Neural crest cell (in vitro differentiated cells): ENCODE measurements at places on chromosomes 7 and 10. TPM values are rescaled to one million over a fixed set of nuclear protein-coding genes. Genes with fewer than 3 reads are reported as not detected.

DNA sequence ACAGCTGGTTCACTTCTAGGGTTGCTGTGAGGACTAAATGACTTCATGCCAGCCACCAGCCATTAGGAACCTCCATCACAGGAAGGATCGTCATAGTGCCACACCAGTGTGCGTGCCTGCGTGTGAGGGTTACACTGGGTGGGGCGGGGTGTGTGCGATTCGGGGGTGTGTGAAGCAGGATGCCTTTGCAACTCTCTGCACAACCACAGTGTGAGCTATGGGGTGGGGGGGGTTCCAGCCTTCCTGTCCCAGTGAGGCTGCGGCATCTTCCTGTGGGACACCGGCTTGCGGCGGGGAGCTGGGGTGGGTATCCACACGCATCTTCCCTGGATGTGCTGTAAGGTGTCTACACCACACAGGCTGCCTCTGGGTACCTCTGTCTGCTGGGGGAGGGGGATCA lies 6.9 kb upstream of the ELFN1 start:
- no peak for DNase-seq

DNA sequence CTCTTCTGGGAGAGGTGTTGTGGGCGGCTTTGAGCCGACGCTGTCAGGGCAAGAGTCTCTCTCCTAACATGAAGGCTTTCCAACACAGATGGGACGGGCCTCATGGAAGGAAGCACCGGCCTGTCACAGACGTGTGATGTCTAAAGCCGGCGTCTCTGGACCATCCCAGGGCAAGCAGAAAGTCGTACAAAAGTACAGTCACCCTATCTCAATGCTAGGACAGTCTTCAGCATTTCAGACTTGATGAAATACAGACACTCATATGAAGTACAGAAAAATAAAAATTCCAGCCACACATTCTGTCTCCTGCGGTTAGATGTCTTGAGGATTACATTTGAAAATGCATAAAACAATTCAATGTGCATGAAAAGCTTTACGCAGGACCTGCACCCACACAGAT lies 30.6 kb downstream of the CYP2W1 start:
- no peak for DNase-seq

Gene MKI67
- total RNA-seq, result 140 and 160 TPM in 2 replicates

- no peak for DNase-seq
These were observed 2.7 kb downstream of the AOC1 start for GRCh38 chr7:150855046-150855445.

GRCh38 chr7:17027143-17027788 lies 145.5 kb upstream of the AGR3 start:
- DNase-seq, result no peak

Gene PDZD7
- 0.50 and 0.68 TPM in 2 replicates for total RNA-seq

DNA sequence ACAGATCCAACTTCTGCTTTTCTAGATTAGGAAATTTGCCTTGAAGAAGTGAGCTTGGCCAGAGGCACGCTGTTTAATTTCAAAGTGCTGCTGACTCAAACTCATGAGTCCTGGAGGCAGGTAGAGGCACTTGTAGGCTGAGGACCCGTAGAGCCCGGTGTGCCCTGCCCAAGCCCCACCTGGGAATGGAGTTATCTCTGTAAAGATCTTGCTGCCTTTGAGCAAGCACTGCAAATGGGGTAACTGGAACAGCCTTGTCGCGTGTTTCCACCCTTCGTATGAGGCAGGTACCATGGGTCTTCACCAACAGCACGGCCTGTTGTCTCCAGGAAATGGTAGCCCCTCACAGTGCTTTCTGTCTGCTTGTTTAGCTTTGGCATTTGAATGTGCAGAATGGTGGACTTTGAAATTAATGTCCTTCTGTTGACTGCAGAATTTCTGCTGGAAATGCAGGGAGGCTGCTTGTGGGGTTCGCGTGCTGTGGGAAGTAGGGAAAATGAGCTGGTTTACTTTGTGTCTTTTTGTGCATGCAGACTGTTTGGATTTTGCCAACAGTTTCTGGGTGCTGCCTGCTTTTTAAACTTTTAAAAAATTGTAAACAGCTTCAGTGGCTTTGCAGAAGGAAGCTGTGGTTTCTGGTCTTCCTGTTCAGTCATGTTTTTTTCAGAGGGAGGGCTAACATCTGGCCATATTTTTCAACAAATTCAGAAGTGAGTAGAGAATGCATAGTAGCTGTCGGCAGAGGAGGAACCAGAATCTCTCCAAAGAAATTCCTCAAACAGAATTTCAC lies 27.2 kb downstream of the CCM2 start:
- DNase-seq, result no peak

DNA sequence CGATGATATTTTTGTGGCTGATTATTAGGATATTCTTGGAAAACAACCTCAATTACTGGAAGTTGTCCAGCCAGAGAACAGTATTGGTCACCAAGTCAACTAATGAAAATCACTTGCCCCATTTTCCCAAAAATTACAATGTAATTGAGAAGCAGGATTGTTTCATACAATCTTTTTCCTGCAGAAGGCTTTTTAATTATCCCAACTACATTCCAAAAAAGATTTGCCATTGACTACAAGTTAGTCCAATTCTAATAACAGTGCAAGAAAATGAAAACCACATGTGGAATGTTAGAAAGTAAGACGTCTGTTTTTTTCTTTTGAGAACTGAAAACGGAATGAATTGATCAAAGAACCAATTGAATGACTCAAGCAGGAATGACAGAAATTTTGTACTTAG lies 1195.8 kb downstream of the SORCS1 start:
- no peak for DNase-seq

DNA sequence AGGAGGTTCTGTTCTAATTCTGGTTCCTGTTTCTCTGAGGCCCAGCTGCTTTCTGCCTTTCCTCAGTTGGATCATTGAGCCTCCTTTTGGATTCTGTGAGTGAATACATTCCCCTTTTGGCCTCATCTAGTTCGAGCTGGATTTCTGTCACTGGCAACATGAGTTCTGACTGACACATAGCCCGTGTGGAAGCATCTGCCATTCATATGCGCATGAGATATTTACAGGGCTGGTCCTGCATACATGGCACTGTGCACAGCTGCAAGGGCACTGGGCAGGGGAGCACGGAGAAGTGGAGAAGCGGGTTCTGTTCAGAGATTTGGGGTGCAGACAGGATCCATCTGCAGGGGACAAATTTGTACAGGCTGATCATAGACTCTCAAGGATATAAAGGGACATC lies 352.8 kb downstream of the RPS24 start:
- DNase-seq, result no peak

DNA sequence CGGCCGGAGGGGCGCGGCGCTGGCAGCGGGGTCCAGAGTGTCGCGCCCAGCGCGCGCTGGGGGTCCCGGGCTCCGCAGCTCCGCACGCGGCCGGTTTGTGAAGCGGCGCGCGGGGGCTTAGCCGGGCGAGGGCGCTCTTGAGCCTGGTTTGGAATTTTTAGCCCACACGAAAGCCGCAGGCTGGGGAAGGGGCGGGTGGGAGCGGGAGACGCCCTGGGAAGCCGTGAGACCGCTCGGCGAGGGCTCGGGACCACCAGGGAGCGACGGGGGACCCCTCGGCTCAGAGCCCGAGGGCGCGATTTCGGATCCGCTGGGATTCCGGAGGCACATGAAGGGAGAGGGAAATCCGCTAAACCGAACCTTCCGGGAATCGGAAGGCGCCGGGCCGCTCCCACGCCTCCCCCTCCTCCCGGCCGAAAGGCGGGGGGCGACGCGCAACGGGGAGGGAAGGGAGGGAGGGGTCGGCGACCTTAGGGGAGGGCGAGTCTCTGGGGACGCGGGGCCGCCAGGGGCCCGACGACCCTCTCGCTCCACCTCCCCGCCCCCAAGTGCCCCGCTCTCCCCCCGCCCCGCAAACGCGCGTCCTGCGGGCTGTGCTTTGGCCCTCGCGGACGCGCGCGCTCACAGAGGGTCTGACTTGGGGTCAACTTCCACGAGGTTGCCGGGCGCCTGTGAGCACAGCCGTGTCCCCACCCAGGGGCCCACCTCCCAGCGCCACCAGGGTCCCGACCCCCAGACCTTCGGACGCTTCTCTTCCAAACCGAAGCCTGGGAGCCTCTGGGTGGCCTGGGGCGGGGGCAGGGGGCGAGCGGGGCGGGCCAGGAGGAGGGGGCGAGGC lies 5.1 kb upstream of the ELFN1 start:
- peak; percentile 96 for DNase-seq

- DNase-seq, result no peak
These were observed 263.0 kb downstream of the TCF7L2 start for GRCh38 chr10:113213035-113213434.

- no peak for DNase-seq
These were observed 96.6 kb downstream of the MKLN1 start for GRCh38 chr7:131424219-131424822.
